ENCODE measurements at places on chromosomes 12 and 14.

DNA sequence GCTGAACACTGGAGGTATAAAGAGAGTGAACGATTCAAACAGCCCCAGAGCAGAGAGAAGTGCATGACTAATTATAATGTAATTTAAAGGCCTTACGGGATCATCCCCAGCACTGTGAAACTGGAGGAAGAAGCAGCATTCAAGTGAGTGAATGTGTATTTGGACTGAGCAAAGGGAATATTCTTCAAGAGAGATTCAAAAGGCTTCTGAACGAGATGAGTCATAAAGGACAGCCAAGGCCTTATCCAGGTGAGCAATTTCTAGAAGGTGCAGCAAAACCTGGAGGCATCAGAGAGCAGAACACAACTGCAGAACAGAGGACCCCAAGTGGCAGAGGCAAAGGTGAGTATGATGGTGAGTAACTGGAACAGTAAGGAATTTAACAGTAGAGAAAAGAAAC is 127.2 kb downstream of the BCAT1 start:
- no peak for DNase-seq

- DNase-seq = no peak
Observed at GRCh38 chr12:58812214-58812613, 108.1 kb downstream of the LRIG3 start.

- no peak for DNase-seq
Observed at GRCh38 chr12:52749827-52750226, 27.3 kb downstream of the KRT76 start.

DNA sequence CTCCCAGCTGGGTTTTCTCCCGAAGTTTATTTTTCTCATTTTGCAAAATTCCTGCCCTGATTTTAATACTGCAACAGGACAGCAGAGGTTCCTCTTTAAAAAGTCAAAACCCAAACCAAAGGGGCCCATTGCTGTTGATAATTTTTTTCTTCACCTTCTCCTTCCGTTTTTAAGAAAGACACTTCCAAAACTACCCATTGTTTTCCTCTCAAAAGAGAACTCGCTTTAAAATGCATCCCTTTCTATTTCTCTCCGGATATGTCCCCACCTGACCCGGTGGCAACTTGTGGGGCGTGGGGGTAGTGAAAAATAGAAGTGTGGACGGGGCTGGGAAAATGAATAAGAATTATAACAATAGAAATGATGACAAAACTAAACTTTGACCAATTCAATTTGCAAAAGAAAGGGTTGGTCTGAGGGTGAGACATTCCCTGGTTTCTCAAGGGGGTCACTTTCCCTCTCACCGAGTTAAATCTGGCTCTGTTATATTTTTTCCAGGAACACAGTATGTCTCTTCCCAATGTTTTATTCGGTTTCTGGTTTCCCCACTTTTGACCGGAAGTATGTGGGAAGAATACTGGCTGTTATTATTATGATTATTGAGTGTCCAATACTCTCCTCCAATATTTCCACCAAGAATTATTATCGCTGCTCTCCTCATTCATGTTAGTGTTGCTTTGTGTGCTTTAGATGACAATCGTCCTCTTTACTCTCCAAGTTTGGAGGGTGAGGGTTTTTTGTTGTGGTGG is 4.1 kb upstream of the TBX5 start:
- DNase-seq = no peak

DNA sequence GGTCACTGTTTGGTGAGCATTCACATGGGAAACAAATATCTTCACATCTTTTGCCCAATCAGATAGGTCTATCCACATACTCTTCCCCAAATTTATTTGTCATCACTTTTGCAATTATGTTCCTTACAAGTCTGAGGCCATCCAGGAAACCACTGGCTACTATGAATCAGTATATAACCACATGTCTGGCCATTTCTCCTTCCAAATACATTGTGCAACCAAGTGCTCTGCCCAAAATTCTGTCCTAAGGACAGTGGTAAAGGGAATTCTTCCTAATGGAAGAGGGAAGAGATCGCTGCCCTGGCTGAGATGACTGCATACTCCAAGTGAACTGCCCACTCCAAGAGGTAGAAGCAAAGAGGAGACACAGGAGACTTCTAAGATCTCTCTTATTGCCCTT is 148.9 kb upstream of the MAX start:
- no peak for DNase-seq

GRCh38 chr12:41223600-41223999 is 35.5 kb downstream of the PDZRN4 start:
- DNase-seq = no peak

- DNase-seq = no peak
Observed at GRCh38 chr12:127515941-127516340, 751.0 kb upstream of the TMEM132C start.

- DNase-seq = no peak
Observed at GRCh38 chr12:95848575-95849388, 10.0 kb upstream of the SNRPF start.

DNA sequence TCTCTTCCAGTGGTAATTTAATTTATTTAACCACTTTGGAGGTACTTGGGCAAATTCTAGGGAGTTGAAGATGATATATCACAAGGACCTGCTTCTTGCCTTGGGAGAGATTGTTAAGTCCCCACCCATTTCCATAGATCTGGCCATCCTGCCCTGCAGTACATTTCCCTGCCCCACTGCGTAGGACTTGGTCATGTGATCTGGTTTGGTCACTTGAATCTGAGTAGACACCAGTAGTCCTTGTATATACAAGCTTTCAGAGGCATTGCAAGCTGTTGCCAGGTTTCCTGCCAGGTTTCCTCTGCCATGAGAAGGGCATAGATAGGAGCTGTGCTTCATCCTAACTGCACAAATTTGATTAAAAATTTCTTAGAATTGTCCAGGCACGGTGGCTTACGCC is 200.0 kb downstream of the ADAMTS20 start:
- no peak for DNase-seq

DNA sequence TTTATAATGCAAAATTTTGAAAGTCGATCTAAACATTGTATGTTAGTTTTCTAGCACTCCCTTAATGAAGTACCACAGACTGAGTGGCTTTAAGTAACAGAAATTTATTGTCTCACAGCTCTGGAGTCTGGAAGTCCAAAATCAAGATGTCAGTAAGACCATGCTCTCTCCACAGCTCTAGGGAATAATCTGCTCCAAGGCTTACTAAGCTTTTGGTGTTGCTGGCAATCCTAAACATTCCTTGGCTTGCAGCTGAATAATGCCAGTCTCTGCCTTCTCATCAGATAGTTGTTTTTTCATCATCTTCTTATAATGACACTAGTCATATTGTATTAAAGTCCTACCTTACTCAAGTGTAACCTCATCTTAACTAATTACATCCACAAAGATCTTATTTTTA is 102.2 kb downstream of the RASSF9 start:
- DNase-seq = no peak

- DNase-seq = no peak
Observed at GRCh38 chr12:121255433-121255832, 41.1 kb downstream of the CAMKK2 start.

GRCh38 chr14:55980970-55981369 is 137.2 kb upstream of the PELI2 start:
- DNase-seq = no peak

All from activated CD8-positive, alpha-beta memory T cell treated with anti-CD3 and anti-CD28 coated beads, Interleukin-2, amount 10 ng/mL, durations not matched to agents 7 days and 5 days (primary cell).